Cardiac muscle cell (in vitro differentiated cells and primary cell): ENCODE measurements at places on chromosomes 1 and 21.

- H3K27ac ChIP-seq: no peak overlapping the region
- H3K36me3 ChIP-seq: no peaks in the 10 kb centered on the region
- no peaks in the 10 kb centered on the region for H3K27me3 ChIP-seq
- H3K4me3 ChIP-seq: no peak overlapping the region
- DNase-seq: no peak
Observed at GRCh38 chr1:207172885-207173284, 68.9 kb downstream of the C4BPA start.

DNA sequence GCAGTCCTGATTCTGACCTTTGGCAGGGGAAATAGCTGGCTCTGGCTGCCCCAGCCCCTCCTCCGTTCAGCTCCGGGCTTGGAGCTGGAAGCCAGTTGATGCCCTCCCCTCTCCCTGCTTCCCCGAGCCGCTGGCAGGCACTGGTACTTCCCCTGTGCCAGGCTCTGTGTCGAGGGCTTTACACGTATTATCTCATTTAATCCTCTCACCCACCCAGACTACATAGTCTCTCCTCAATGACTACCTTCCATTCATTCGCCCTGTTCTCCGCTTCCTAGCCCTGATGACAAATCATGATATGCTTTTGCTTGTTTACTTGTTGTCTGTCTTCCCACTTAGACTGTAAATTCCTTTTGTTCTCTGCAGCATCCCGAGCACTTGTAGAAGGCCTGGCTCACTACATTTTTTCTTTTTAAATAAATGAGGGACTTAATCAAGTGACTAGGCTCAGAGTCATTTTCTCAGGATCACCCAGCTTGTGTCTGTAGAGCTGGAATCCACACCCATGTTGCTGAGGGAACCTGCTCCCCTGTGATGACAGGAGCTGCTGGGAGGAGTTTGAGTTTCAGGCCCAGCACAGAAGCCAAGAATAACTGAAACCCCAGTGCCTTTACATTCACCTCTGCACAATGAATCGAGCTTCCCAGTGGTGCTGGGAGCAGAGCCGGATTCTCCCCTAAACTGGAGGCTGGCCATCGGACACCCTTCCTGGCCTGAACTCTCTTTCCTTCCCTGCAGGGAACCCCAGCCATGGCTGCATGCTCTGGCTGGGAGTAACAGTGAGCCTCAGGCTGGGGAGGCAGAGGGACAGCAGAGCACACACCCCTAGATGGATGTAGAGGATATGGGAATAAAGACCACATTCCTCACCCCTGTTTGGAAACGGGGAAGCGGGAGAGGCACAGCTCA, 58.3 kb downstream of the UBIAD1 start:
- peaks cover 5% of the 10 kb centered on the region for H3K4me1 ChIP-seq
- H3K27ac ChIP-seq: no peak overlapping the region
- no peak for DNase-seq
- H3K36me3 ChIP-seq: no peaks in the 10 kb centered on the region
- no peak overlapping the region for H3K4me3 ChIP-seq

GRCh38 chr21:14616380-14617039, 70.4 kb upstream of the SAMSN1 start:
- no peaks in the 10 kb centered on the region for H3K36me3 ChIP-seq
- no peak overlapping the region for H3K4me3 ChIP-seq
- peaks cover 12% of the 10 kb centered on the region for H3K4me1 ChIP-seq
- DNase-seq: no peak
- H3K27ac ChIP-seq: no peak overlapping the region

GRCh38 chr1:198333744-198334143, 176.9 kb downstream of the NEK7 start:
- H3K27me3 ChIP-seq: no peaks in the 10 kb centered on the region
- H3K36me3 ChIP-seq: no peaks in the 10 kb centered on the region
- no peak overlapping the region for H3K4me3 ChIP-seq
- H3K4me1 ChIP-seq: no peaks in the 10 kb centered on the region
- no peak for DNase-seq
- H3K27ac ChIP-seq: no peak overlapping the region

DNA sequence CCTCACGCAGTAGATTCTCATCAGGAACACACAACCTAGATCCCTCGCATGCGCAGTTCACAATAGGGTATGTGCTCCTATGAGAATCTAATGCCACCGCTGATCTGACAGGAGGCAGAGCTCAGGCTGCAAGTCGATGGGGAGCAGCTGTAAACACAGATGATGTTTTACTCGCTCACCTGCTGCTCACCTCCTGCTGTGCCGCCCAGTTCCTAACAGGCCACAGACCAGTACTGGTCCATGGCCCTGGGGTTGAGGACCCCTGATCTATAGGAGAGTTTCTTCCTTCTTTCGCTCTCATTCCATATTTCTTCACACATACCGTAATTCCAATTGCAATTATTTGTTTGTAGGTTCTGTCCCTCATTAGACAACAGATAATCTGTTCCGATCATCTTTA, 103.4 kb downstream of the CLEC20A start:
- H3K27me3 ChIP-seq: no peaks in the 10 kb centered on the region
- no peak overlapping the region for H3K27ac ChIP-seq
- H3K4me3 ChIP-seq: no peak overlapping the region
- H3K36me3 ChIP-seq: no peaks in the 10 kb centered on the region
- no peak for DNase-seq

DNA sequence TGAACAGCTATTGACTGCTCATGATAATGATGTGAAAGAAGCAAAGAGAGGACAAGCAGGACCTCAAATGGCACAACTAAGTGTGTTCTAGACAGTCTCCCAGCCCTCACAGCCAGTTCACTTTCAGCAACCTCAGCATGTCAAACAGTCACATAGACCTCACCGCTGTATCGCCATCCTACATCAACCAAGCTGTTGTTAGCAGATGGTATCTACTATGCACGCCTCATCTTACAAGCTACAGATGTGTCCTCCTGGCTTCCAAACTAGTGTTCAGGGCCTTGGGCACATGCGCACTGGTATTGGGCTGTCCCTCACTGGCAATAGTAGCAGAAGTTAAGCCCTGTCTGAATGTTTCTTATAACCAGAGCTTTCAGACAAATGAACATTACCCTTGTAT, 28.4 kb downstream of the EVI5 start:
- DNase-seq: no peak
- no peak overlapping the region for H3K4me3 ChIP-seq
- H3K36me3 ChIP-seq: no peaks in the 10 kb centered on the region
- no peaks in the 10 kb centered on the region for H3K4me1 ChIP-seq
- no peaks in the 10 kb centered on the region for H3K27me3 ChIP-seq
- H3K27ac ChIP-seq: no peak overlapping the region

- no peak overlapping the region for H3K4me3 ChIP-seq
- no peaks in the 10 kb centered on the region for H3K4me1 ChIP-seq
- peaks cover 71% of the 10 kb centered on the region for H3K36me3 ChIP-seq
- peak; percentile 63 for DNase-seq
- no peaks in the 10 kb centered on the region for H3K27me3 ChIP-seq
- no peak overlapping the region for H3K27ac ChIP-seq
Observed at GRCh38 chr1:156262461-156263287, 14.8 kb upstream of the PAQR6 start.

GRCh38 chr1:205593532-205593931, 38.3 kb downstream of the ELK4 start:
- H3K27ac ChIP-seq: no peak overlapping the region
- no peaks in the 10 kb centered on the region for H3K4me1 ChIP-seq
- no peaks in the 10 kb centered on the region for H3K27me3 ChIP-seq
- no peak for DNase-seq
- no peaks in the 10 kb centered on the region for H3K36me3 ChIP-seq
- H3K4me3 ChIP-seq: no peak overlapping the region

DNA sequence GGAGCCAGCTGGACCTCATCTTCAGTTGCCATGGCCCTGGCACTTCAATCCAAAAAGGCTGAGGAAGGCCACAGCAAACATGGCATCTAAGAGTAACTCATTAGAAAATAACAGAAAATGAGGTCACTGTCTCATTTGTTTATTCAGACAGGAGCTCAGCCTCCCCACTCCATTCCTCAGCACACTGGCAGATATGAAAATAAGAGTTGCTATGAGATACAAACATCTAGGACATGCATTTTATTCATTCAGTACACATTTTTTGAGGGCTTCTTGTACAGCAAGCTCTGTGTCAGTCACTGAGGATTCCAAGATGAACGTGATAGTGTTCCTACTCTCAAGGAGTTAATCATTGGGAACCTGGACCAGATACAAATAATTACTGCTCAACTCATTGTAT, 32.7 kb upstream of the TMEM125 start:
- DNase-seq: no peak
- no peak overlapping the region for H3K27ac ChIP-seq
- no peaks in the 10 kb centered on the region for H3K36me3 ChIP-seq
- H3K4me1 ChIP-seq: peaks cover 3% of the 10 kb centered on the region
- H3K4me3 ChIP-seq: no peak overlapping the region

DNA sequence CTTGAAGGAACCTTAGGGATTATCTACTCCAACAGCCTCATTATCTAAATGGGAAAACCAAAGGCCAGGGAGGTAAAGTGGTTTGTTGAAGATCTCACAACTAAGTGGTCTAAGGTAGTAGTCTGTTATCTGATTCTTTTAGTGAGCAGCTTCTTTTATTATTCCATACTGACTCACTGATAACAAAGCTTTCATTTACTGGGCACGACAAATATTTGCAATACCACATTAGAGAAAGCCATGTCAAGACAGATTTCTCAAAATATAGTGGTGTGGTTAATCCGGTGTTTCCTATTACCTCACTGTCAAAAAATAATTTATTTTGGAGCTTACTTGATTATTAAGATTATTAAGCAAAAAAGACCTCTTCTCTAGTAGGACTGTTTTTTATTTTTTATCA, 369.1 kb downstream of the S1PR1 start:
- DNase-seq: no peak
- H3K36me3 ChIP-seq: no peaks in the 10 kb centered on the region
- H3K4me3 ChIP-seq: no peak overlapping the region
- no peaks in the 10 kb centered on the region for H3K4me1 ChIP-seq

GRCh38 chr1:194466706-194467105, 1280.3 kb upstream of the B3GALT2 start:
- DNase-seq: peak; percentile 0
- H3K27ac ChIP-seq: no peak overlapping the region
- H3K4me1 ChIP-seq: no peaks in the 10 kb centered on the region
- H3K27me3 ChIP-seq: no peaks in the 10 kb centered on the region
- no peaks in the 10 kb centered on the region for H3K36me3 ChIP-seq

DNA sequence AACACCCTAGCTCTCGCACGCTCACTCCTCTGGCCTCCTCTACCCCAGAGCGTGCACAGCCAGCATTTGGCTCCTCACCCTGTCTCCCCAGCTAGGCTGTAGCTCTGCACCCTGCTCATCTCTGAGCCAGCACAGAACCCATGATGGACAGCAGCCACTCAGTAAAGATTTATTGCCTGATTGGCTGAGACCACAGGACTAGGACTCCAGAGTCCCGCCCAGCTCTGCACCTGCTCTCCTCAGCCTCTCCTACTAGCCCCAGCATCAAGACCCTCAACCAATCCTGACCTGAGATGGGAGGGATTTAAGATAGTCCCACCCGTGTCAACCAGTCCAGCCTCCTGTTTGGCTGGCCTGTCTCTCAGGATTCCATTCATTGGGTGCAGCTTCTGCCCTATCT, 9.3 kb downstream of the C1QB start:
- no peak overlapping the region for H3K27ac ChIP-seq
- DNase-seq: peak; percentile 32
- no peaks in the 10 kb centered on the region for H3K36me3 ChIP-seq
- no peak overlapping the region for H3K4me3 ChIP-seq
- peaks cover 3% of the 10 kb centered on the region for H3K27me3 ChIP-seq

DNA sequence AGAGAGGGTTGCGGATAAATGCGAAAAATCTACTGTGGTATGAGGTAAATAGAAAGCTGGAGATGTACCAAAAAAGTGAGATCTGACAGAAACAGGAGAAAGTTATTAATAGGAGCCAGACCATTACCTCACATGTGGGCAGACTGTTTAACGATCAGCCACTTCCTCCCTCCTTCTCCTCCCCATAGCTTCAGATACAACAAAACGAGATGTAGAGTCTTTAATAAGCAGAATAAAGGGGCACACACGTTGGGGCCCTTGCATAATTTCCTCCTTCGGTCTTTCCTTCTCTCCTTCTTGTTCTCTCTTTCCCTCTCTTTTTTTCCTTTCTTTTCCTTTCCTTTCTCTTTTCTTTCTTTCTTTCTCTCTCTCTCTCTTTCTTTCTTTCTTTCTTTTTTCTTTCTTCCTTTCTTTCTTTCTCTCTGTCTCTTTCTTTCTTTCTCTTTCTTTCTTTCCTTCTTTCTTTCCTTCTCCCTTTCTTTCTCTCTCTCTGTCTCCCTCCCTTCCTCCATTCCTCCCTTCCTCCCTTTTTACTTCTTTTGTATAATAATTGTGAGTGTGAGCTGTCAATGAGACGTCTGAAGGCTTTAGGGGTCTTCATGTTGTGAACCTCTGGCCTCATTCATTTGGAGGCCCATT, 242.1 kb downstream of the GRIK1 start:
- no peak for DNase-seq
- no peaks in the 10 kb centered on the region for H3K36me3 ChIP-seq
- H3K27ac ChIP-seq: no peak overlapping the region
- no peak overlapping the region for H3K4me3 ChIP-seq
- no peaks in the 10 kb centered on the region for H3K27me3 ChIP-seq
- no peaks in the 10 kb centered on the region for H3K4me1 ChIP-seq

- peaks cover 8% of the 10 kb centered on the region for H3K4me1 ChIP-seq
- DNase-seq: no peak
- peaks cover 33% of the 10 kb centered on the region for H3K36me3 ChIP-seq
- no peaks in the 10 kb centered on the region for H3K27me3 ChIP-seq
Observed at GRCh38 chr1:149923626-149924025, 4.0 kb downstream of the SF3B4 start.

GRCh38 chr1:56710646-56711045, 65.5 kb downstream of the PRKAA2 start:
- no peaks in the 10 kb centered on the region for H3K4me1 ChIP-seq
- DNase-seq: peak; percentile 48
- H3K27ac ChIP-seq: no peak overlapping the region
- no peak overlapping the region for H3K4me3 ChIP-seq
- H3K27me3 ChIP-seq: no peaks in the 10 kb centered on the region

- no peaks in the 10 kb centered on the region for H3K4me1 ChIP-seq
- no peak overlapping the region for H3K4me3 ChIP-seq
- no peak for DNase-seq
- H3K36me3 ChIP-seq: no peaks in the 10 kb centered on the region
- no peaks in the 10 kb centered on the region for H3K27me3 ChIP-seq
Observed at GRCh38 chr1:54950006-54950368, 30.4 kb upstream of the TMEM61 start.

DNA sequence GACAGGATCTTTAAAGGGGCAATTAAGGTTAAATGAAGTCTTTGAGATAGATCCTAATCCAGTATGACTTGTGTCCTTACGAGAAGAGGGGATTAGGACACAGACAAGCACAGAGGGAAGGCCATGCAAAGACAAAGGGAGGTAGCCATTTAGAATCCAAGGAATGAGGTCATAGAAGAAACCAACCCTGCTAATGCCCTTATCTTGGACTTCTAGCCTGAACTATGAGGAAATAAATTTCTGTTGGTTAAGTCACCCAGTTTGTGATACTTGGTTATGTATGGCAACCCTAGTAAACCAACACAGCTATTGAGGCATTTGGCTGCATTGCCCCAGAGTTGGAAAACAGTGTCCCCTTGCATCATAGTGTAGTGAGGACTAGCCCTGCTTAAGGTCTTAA, 121.3 kb downstream of the MAST2 start:
- H3K4me1 ChIP-seq: peaks cover 24% of the 10 kb centered on the region
- no peaks in the 10 kb centered on the region for H3K36me3 ChIP-seq
- H3K4me3 ChIP-seq: no peak overlapping the region
- no peaks in the 10 kb centered on the region for H3K27me3 ChIP-seq

GRCh38 chr1:37070126-37070525, 35.8 kb upstream of the GRIK3 start:
- no peak for DNase-seq
- no peak overlapping the region for H3K27ac ChIP-seq
- H3K4me1 ChIP-seq: peaks cover 9% of the 10 kb centered on the region

GRCh38 chr1:41795205-41795762, 123.4 kb downstream of the HIVEP3 start:
- no peak overlapping the region for H3K27ac ChIP-seq
- H3K4me3 ChIP-seq: no peak overlapping the region
